CD8-positive, alpha-beta memory T cell (primary cell): ENCODE measurements at places on chromosomes 11 and 22. TPM values are rescaled to one million over a fixed set of nuclear protein-coding genes. Genes with fewer than 3 reads are reported as not detected.
A peak's percentile ranks its signal among the peaks of the same experiment; 100 is the strongest.

Gene PGR
- total RNA-seq: not detected

Gene F2
- total RNA-seq: not detected

Gene ARHGAP20
- total RNA-seq: not detected

Gene OR52I2
- total RNA-seq: not detected

- no peak overlapping the region for H3K4me3 ChIP-seq
- no peak for DNase-seq
- H3K27me3 ChIP-seq: no peaks in the 10 kb centered on the region
Observed at GRCh38 chr11:125228993-125229392, 64.4 kb downstream of the PKNOX2 start.

DNA sequence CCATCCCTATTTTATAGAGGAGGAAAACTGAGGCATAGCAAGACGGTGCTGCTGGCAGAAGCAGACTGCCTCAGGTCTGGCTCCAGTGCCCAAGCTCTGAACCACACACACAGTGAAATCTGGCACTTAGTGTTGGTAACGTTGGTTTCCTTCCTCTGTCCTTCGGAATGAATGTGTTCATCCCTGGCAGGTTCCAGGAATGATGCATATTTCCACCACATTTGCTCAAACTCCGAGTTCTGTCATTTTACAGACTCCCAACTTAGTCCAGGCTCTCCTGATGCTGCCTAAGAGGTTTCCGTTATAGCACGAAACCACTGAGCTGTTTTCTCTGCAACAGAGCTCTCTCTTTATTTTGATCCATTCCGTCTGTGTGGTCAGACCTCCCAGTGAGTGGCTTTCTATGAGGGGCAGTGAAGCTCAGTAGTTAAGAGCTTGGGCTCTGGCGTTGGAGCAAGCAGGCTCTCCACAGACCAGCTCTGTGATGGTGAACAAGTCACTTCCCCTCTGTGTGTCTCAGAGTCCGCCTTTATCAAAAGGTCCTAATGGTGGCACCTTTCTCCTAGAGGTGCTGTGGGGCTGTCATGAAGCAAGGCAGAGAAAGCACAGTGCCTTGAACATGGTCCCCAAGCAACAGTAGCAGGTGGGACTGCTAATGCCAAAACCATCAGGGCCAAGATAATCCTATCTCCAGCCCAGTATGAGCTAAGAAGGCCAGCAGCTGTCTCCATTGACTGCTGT, 200.3 kb downstream of the MYO18B start:
- no peaks in the 10 kb centered on the region for H3K27me3 ChIP-seq
- DNase-seq: no peak
- no peak overlapping the region for H3K4me3 ChIP-seq
- H3K27ac ChIP-seq: no peak overlapping the region
- H3K36me3 ChIP-seq: no peaks in the 10 kb centered on the region

DNA sequence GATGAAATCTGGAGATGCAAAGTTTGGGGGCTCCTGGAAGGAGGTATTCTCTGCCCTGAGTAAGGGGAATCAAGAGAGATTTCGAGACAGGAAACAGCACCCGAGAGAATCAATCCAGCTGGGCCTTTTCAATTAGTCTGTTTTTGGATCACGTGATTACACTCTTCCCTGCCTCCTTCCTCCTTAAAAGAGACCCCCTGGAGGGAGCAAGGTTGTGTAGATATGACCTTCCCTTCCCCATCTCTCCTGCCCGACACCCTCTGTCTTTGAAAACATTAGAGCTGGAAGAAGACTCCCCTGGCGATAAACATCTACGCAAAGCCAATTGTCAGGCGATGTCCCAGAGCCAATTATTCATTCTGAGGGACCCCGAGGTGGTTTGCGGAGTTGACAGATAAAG, 407.9 kb downstream of the MIAT start:
- no peaks in the 10 kb centered on the region for H3K36me3 ChIP-seq
- H3K4me1 ChIP-seq: no peaks in the 10 kb centered on the region
- no peak overlapping the region for H3K4me3 ChIP-seq
- DNase-seq: no peak
- H3K27ac ChIP-seq: no peak overlapping the region

DNA sequence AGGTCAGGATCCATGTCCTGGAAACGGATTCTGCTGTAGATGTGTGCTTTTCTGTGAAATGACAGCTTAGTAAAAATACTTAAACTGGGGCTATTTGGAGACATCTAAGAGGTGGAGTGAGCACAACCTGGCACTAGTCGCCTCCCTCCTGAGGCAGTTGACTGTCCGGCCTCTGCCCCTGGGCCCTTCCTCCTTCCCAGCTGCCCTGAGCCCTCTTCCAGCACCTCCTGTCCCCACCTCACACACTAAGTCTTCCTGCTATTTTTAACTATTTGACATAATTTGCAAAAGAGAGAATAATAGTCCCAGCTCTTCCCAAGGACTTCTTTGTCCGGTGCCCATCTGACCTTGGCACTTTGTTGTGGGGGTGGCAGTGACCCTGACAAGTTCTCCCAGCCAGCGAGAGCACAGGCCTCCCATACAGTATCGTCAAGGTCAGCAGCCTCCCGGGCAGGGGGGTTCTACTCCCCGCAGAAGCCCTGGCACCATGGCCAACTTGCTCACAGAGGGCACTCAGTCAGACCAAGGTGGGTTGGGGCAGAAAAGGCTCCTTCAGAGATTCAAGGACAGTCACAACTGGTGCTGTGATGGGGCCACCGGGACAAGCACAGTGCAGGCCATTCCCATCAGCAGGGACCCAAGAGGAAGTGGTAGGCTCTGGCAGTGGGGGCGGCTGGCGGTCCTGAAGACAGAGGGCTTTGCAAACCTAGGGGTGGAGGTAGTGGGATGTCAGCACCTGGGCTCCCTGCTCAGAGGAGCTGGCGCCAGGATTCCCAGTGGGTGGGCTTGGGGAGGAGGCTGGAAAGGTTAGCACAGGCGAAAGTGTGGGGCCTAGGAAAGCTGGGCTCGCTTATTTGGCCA, 5.5 kb upstream of the NEAT1 start:
- H3K4me3 ChIP-seq: peak overlapping the region; percentile 85
- no peaks in the 10 kb centered on the region for H3K36me3 ChIP-seq
- no peak for DNase-seq
- H3K4me1 ChIP-seq: peaks cover 59% of the 10 kb centered on the region
- H3K27me3 ChIP-seq: no peaks in the 10 kb centered on the region

DNA sequence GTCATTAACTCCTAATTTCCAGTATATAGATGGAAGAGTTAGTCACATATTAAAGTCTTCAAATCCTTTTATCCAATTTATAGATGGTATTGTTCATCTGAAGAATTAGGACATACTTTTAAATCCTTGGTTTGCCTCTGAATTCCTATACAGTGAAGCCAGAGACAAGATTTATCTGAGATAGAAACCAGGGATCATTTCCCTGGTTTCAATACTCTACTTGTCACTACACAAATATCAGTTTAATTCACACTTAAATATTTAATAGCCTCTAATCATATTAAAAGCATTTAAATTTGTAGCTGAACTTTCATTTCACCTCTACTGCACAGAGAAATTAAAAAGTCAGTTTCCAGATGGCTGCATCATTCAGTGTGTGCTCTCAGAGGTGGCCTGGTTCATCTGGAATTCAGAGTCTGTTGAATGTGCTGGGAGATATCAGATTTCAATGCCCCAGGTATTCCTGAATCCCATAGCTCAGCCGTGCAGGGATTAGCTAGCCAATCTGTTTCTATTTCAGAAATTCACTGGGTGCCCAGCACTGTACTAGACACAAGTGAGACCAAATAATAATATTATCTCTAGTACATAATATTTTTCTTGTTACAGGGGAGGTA, 344.3 kb downstream of the AASDHPPT start:
- H3K4me1 ChIP-seq: no peaks in the 10 kb centered on the region
- H3K27me3 ChIP-seq: no peaks in the 10 kb centered on the region
- H3K27ac ChIP-seq: no peak overlapping the region
- H3K36me3 ChIP-seq: no peaks in the 10 kb centered on the region

DNA sequence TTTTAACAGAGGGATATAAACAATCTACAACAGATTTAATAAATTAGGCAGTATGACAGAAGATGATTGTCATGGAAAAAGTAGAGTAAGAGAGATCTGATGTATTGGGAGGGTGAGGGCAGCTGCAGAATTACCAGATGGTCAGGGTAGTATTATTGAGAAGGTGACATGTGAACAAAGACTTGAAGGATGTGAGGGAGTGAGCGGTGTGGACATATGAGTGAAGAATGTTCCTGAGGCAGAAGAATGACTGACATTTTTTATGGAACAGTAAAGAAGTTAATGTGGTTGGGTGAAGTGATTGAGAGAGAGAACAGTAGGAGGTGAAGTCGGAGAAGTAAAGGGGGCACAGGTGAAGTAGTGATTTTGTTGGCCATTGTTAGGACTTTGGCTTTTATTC, 42.4 kb upstream of the HIPK3 start:
- DNase-seq: no peak
- no peaks in the 10 kb centered on the region for H3K36me3 ChIP-seq
- H3K4me3 ChIP-seq: no peak overlapping the region
- H3K4me1 ChIP-seq: no peaks in the 10 kb centered on the region

GRCh38 chr22:35023692-35024363, 42.1 kb upstream of the ISX start:
- H3K27ac ChIP-seq: no peak overlapping the region
- no peaks in the 10 kb centered on the region for H3K36me3 ChIP-seq
- no peak for DNase-seq
- no peaks in the 10 kb centered on the region for H3K27me3 ChIP-seq
- H3K4me3 ChIP-seq: no peak overlapping the region

DNA sequence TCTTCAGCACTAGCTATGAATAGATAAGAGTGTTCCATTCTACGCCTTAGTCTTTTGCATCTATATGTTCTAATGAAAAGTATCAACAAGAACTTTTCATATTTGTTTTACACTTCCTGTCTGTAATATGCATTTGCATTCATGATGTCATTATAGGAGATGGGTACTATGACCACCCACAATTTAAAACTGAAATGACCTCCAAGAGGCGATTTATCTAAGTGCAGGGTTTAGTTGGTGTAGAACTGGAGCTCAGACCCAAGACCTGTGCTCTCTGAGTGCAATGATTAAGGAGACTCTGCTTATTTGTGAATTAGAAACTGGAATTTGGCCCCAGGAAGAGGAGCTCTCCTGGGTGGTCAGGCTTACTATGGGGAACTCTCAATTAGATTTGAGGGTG, 289.1 kb downstream of the ETS1 start:
- H3K4me3 ChIP-seq: no peak overlapping the region
- H3K27ac ChIP-seq: no peak overlapping the region
- no peaks in the 10 kb centered on the region for H3K27me3 ChIP-seq
- peaks cover 95% of the 10 kb centered on the region for H3K4me1 ChIP-seq
- no peak for DNase-seq

- no peaks in the 10 kb centered on the region for H3K4me1 ChIP-seq
- H3K27ac ChIP-seq: no peak overlapping the region
- no peaks in the 10 kb centered on the region for H3K36me3 ChIP-seq
- H3K4me3 ChIP-seq: no peak overlapping the region
- DNase-seq: no peak
- no peaks in the 10 kb centered on the region for H3K27me3 ChIP-seq
Observed at GRCh38 chr11:13775471-13775870, 107.0 kb downstream of the FAR1 start.

DNA sequence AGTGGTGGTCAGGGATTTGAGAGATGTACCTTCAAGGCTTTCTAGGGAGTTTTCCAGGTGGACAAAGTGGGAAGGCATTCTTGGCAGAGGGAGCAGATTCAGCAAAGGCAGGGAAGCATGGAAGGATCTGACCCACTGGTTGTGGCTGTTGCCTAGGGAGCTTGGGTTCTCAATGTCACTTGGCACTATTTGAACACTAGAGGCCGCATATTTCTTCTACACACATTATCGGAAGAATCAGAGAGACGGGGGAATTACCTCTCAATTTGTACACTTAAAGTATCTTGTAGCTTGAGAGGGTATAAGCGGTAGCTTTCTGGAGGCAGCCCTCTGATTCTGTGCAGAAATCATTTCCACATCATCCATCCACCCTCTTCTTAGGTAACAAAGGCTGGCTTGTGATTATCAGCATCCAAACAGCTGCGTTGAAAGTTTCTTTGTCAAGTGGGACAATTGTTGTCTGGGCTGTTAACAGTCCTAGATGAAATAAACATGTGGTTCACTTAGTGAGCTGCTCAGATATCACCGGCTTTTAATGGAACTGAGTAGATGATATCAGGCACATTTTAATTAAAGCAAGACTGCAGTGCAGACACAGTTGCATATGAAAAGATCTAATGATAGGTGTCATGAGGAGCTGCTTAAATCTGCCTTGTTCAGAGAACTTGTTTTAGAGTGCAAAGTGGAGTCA, 2.6 kb downstream of the NELL1 start:
- H3K4me3 ChIP-seq: no peak overlapping the region
- no peak overlapping the region for H3K27ac ChIP-seq
- H3K36me3 ChIP-seq: no peaks in the 10 kb centered on the region
- H3K4me1 ChIP-seq: no peaks in the 10 kb centered on the region

DNA sequence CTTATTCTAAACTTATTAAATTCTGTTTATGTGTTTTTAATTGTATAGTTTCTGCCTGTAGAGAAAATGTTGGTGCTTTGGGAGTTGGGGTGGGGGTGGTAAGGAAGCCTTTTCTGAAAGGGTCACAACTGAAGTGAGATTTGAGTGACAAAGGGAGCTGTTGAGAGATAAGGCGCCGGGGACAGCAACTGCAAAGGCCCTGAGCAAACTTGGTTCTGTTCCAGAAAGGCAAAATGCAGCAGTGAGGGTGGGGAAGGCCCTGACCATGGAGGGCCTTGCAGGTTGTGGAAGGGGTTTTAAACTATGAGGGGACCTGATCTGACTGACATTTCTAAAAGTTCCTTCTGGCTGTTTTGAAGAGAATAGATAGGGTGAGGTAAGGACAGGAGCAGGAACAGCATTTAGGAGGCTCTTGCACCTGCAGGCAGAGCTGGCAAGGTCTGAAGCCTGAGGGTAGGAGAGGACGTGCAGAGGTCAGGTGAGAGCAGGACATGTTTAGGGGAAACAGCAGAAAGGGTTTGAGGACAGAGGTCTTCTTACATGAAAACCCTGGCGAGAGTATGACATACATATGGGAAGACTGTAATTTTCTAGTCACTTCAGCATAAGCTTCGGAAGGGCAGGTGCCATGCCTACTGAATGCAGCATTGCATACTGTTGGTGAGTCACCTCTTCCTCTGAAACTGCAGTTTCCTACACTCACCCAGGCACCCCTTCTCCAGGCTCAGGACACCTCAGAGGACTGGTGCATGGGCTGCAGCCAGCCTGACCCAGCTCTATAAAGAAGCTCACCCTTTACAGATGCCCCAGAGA, 190.7 kb downstream of the SNX19 start:
- H3K36me3 ChIP-seq: no peaks in the 10 kb centered on the region
- no peaks in the 10 kb centered on the region for H3K4me1 ChIP-seq
- no peak overlapping the region for H3K4me3 ChIP-seq
- no peak for DNase-seq

- H3K4me1 ChIP-seq: peaks cover 2% of the 10 kb centered on the region
- no peak for DNase-seq
- no peak overlapping the region for H3K4me3 ChIP-seq
- H3K27ac ChIP-seq: no peak overlapping the region
- H3K36me3 ChIP-seq: no peaks in the 10 kb centered on the region
Observed at GRCh38 chr11:129285402-129285786, 90.3 kb upstream of the BARX2 start.
